ENCODE measurements at places on chromosomes 11 and 22.

DNA sequence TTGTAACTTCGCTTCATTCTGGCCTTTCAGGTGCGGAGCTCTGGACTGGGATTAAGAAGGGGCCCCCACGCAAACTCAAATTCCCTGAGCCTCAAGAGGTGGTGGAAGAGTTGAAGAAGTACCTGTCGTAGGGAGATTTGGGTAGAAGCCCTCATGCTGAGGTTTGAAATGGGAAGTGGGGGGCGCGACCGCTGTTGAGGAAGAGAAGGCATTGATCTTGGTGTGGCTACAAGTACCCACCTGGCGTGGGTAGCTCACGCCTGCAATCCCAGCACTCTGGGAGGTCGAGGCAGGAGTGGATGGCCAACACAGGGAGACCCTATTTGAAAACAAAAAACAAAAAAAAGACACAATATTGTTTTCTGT, 779 bp downstream of the SELENOH start:
- DNase-seq, result no peak

DNA sequence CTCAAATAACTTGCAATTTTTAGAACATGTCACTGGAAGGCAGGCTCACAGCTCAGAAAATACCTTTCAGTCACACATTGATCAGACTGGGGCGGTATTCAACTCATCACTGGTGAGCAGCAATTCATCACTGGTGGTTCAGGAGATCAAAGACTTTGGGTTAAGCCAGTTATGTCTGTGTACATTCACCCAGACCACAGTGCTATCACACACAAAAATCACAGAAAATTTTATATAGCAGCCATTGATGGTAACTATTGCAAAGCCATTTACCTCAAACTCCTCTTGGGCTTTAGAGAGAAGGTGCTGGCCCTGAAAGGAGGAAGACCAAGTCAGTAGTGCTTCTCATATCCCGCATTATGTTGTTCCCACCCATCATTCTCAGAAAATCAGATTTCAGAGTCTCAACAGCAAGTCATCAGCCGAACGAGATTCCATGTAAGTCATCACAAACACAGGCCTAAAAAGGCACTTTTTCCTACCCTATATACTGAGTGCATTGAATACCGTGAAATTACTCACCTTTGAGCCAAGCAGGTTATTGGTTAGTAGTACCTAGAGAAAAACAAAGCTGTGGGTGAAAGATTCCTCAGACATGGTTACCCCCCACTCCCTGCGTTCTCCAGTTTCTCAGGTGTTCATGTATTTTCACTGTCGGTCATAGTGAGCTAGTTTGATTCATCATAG, 14.0 kb upstream of the WDR74 start:
- DNase-seq, result no peak

DNA sequence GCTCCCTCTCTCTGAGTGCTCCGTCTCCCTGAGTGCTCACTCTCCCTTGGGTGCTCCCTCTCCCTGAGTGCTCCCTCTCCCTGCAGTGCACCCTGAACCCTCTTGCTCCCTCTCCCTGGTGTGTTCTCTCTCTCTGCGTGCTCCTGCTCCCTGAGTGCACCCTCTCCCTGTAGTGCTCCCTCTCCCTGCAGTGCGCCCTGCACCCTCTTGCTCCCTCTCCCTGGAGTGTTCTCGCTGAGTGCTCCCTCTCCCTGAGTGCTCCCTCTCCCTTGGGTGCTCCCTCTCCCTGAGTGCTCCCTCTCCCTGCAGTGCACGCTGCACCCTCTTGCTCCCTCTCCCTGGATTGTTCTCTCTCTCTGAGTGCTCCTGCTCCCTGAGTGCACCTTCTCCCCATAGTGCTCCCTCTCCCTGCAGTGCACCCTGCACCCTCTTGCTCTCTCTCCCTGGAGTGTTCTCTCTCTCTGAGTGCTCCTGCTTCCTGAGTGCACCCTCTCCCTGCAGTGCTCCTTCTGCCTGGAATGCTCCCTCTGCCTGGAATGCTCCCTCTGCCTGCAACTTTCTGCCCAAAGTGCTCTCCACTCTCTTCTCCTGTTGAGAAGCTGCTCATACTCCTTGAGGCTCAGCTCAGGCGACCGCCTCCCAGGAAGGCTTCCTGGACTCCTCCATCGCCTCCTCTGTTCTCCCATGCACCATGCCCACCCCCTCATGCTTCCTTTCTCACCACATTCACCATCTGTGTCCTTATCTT, 48.4 kb upstream of the WNT7B start:
- no peak for DNase-seq

- DNase-seq, result no peak
Measured at GRCh38 chr11:121755906-121756305, 303.1 kb upstream of the SORL1-AS1 start.

- DNase-seq, result no peak
Measured at GRCh38 chr11:19448651-19449050, 207.9 kb upstream of the E2F8 start.

DNA sequence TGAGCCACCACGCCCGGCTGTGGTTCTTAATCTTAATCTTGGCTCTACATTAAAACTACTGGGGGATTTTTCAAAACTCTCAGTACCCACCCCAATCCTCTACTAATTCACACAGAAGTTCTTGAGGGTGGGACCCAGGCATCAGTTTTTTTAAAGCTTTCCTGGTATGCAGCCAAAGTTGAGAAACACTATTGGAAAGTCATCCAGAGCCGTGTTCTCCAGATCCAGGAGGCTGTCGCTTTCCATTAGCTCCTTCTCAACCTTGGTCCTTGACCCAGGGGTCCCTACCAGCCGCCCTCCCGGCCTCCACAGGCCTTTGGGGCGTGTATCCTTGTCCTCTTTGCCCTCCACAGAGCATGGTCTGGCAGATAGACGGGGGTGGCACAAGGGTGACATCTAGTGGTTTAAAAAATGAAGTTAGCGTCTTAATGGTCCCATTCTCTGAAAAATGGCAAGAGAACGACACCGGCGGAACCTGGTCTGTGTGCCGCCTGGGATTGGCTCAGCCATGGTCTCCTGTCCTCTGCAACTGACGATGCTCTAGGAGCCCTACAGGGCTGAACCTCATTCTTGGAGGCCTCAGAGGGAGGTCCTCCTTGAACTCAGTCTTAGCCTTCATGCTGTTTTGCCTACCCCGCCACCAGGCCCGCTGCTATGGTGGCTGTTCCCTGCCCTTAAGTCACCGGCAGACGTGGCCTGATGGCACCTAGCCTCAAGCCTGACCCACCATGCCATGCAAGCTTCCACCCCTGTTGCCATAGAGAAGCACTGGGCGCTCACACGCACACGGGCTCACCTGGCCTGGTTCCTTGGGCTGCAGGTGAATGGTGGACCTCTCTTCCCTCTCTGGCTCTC, 152.0 kb upstream of the SYN3 start:
- peak; percentile 10 for DNase-seq

- DNase-seq, result no peak
Measured at GRCh38 chr22:37018815-37019308, 385 bp downstream of the TST start.

Data from SHP77 treated with DMSO at 0.1 percent for 48 hours (cell line).